ENCODE measurements at places on chromosomes 13 and 19.

- DNase-seq: no peak
These were observed 365.8 kb downstream of the MTUS2 start for GRCh38 chr13:29185926-29186325.

GRCh38 chr13:33554919-33555791 is 262.8 kb upstream of the RFC3 start:
- DNase-seq: no peak

GRCh38 chr13:75442736-75443234 is 39.2 kb downstream of the TBC1D4 start:
- DNase-seq: no peak

- no peak for DNase-seq
These were observed 11.2 kb downstream of the ZNF317 start for GRCh38 chr19:9151367-9151766.

- DNase-seq: no peak
These were observed 158.2 kb downstream of the NALCN start for GRCh38 chr13:101258071-101258470.

GRCh38 chr19:18208098-18208951 is 4.5 kb upstream of the RAB3A start:
- no peak for DNase-seq

- DNase-seq: no peak
These were observed 43.5 kb downstream of the PIN1 start for GRCh38 chr19:9878511-9879196.

DNA sequence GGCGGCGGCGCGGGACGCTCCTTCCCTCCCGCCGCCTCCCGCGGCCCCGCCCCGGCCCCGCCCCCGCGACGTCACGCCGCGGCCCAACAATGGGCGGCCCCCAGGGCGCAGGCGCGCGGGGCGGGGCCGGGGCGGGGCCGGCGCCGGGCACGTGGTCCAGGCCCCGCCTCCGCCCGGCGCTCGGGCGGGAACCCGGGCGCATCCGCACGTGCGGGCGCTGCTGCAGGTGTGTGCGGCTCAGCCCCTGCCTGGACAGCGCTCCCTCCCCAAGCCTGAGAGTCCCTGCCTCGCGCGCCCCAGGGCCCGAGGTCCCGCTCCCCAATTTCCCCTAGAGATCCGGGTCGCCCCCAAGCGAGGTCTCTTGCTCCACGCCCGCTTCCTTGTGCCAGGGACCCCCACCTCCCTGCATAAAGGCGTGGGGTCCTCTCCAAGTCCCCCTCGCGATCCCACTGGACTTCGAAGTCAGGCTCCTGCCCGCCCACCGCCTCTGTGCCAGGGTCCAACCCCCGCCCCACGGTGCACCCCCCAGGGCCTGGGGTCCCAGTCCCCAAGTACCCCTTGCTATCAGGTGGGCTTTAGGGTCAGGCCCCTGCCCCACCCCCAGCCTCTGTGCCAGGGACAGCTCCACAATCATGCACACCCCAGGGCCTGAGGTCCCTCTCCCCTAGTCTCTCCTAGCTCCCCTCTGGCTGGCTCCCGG is at the start of gene MEX3D:
Gene MEX3D, minus strand, starts transcription at position 6 of the 700 bp plus-strand sequence. CDS start 267 bp downstream, outside the sequence.
- DNase-seq: peak; percentile 13

DNA sequence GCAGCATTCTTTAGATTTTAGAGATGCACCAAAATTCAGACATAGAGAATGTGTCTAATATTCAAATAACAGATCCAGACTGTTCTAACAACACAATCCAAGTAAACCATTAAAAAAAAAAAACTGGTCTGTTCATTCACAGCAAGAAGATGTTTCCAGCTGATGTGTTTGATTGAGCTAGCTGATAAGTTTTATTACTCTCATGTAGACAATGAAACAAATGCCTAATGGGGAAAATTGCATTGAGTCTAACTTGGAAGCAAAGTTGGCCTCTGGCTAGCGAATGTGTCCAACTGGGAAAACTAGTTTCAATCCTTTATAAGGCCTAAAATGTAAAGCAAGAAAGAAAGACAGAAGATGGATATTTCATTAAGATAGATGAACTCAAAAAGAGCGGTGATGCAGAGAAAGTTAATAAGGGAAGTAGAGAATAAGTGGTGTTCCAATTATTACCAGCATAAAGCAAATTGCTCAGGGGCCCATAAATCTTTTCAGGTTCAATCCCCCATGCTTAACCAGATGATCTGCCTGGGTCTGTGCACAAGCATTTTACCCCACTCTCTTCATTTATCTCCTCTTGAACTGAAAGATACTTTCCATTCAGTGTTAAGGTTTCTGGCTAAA is 54.2 kb downstream of the PCDH9 start:
- DNase-seq: no peak
